ENCODE measurements at places on chromosomes 1 and 21.

GRCh38 chr21:36155603-36156338 is 853 bp upstream of the DOP1B start:
- no peak for DNase-seq

DNA sequence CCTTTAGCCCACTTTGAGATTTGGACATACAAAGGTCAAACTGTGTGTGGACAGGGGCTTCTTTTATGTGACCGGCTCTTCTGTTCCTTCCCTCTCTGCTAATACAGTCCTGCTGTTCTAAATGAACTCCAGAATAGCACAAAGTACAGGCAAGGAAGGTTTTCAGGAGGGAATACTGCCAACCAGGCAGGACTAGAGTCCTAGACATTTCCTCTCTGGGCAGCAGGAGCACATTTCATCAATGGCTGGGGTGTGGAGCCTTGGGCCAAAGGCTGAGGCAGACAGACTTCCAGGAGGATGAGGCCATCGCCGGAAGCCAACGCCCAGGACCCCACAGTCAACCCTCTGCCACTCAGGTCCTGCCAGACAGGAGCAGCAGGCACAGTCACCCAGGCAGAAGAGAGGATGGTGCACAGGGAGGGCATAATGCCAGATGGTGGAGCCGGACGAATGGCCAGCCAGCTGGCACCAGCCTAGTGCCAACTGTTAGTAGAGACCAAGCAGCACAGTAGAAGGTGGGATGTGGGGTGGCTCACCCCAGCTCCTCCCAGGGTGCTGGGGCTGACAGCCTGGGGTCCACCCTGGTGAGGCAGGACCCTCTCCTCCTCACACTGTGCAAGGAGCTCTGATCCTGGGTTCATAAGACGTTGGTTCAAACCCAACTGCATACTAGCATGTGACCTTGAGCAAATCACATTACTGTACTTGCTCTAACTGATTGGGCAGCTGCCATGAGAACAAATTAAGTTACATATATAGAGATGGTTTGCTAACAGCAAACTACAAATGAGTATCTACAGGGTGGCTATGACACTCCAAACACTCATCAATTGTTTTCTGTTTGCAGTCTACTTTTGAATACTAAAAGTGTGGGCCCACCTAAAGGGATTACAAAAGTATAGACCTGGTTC is 410.7 kb downstream of the SIPA1L2 start:
- DNase-seq, result no peak

- no peak for DNase-seq
These were observed 40.7 kb upstream of the TENT5C start for GRCh38 chr1:117565076-117565556.

DNA sequence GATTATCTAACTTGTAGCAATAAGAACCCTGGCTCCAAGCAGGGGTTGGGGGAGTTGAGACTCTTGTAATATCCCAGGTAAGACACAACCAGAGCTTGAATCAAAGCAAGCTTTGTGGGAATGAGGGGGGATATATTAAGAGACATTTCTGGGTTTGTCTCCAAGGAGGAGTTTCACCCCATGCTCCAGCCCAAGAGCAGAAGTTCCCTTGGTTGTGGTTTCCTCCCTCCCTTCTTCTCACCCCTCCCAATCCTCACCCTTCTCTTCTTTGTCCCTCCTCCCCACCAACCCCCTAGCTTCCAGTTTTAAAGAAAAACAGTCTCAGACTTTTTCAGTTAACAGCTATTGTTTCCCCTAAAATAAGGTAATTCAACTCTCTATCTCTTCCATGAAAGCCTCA is 11.9 kb downstream of the TRAF3IP3 start:
- DNase-seq, result no peak

DNA sequence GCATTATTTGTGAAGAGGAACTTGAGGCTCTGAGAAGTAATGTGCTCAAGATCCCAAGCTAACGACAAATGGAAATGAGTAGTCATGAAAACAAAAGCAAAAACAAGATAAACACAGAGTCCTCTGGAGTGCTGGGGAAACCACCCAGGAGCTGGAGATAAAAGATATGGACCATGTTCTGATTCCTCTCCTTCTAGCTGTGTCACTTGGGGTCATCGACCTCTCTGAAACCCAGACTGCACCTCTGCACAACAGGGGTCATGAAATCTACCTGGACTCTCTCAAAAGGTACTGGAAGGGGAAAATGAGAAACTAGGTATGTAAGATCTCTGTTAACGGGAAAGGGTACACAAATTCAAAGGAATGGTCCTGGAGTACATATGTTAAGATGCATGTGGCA is 6.5 kb downstream of the PGLYRP4 start:
- DNase-seq, result no peak

GRCh38 chr1:2496087-2496622 is 20.1 kb downstream of the PLCH2 start:
- DNase-seq, result no peak

DNA sequence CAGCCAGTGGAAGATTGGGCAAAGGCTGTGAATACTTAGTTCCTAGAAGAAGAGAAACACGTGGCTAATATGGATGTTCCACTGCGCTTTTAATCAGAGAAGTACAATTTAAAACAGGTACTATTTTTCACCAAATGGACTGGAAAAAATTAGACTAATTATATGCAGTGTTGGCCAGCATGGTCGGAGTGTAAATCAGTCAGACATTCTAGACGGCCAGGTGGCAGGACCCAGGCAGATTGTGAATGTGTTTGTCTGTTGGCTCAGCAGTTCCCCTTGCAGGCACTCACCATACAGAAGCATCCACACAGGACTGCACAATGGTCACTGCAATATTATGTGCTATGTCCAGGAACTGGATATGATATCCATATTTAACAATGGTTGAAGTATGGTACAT is 23.9 kb upstream of the SLC25A34 start:
- DNase-seq, result no peak

GRCh38 chr1:79353224-79353623 is 346.7 kb upstream of the ADGRL4 start:
- DNase-seq, result peak; percentile 28

GRCh38 chr1:172180501-172181285 is 239.8 kb upstream of the C1orf105 start:
- DNase-seq, result no peak

DNA sequence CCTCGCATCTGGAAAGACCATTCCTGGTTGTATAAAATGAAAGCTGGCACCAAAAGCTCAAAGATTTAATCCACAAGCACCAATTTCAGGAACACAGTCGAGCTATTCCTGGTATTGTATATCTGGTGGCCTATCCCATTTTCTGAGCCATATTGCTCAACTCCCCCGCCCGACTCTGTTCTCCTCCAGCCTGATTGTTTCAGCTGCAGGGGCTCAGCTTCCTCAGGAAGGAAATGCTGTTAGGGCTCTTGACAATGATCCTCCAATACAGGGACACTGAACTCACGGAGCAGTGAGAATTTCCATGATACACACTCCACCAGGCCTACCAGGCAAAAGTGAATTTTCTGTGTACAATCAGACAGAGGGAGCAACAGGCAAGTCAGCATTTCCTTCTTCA is 16.9 kb upstream of the TDRD10 start:
- DNase-seq, result no peak

DNA sequence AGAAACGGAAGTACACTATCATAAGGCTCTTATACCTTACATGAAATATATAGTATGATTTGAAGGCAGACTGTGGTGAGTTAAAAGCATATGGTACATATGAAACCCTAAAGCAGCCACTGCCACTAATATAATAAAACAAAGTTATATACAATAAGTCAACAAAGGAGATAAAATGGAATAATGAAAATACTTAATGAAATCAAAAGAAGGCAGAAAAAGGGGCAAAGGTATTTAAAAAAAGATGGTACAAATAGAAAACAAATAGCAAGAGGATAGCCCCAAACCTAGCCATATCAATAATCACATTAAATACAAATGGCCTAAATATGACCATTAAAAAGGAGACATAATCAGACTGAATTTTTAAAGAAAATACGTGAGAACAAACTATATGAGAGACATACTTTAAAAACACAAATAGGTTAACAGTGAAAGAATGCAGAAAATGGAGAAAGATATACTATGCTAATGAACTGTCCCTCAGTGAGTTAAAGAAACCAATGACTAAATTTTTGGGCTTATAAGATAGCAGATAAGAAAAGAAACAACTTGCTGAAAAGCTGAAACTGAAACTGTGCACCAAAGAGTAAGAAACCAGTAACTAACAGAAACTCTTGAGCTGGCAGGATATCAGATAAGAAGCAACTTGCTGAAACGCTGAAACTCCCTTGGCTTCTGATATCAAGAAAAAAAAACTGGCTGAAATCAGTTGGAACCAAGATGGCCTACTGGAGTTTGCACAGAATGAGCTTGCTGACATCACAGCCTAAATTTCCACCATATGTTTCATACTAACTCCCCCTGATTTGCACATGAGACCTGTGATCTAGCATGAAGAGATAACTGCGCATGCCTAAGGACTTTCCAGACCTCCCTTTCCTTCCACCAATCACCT is 44.3 kb upstream of the IL10 start:
- DNase-seq, result no peak

DNA sequence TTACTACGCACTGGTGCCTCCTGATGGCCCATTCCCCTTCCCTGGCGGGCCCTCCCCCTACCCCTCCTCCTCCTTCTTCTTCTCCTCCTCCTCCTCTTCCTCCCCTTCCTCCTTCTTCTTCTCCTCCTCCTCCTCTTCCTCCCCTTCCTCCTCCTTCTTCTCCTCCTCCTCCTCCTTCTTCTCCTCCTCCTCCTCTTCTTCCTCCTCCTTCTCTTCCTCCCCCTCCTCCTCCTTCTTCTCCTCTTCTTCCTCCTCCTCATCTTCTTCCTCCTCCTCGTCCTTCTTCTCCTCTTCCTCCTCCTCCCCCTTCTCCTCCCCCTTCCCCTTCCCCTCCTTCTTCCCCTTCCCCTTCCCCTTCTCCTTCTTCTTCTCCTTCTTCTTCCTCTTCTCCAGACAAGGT is 64.7 kb upstream of the COG2 start:
- no peak for DNase-seq

- DNase-seq, result no peak
These were observed 209.4 kb downstream of the PTPRC start for GRCh38 chr1:198848206-198848605.

- no peak for DNase-seq
These were observed 2.3 kb upstream of the SCYL3 start for GRCh38 chr1:169896013-169896412.

- no peak for DNase-seq
These were observed 659 bp downstream of the AGO1 start for GRCh38 chr1:35883635-35884101.

- DNase-seq, result no peak
These were observed 9.8 kb downstream of the SH3GLB1 start for GRCh38 chr1:86714159-86714558.

Data from skeletal muscle cell (primary cell).